ENCODE measurements at places on chromosomes 12 and 14.

GRCh38 chr14:20970647-20970982 is 15.3 kb downstream of the RNASE2 start:
- no peak for DNase-seq

DNA sequence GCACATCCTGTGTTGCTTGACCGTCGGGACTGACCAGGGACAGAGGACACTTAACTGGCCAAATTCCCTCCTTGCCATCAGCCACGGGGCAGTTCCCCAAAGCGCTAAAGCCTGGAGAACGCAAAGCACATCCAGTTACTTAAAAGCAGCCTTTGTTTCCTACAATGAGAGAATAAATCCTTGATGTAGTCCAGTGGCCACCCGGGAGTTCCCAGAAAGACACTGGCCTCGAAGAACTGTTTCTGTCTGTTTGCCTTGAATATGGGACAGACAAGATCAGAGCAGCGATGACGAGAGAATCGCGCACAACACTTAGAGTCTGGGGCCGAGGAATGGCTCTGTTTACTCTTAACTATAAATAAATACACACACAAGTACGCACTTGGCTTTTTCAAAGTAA is 102.2 kb downstream of the TNFAIP2 start:
- DNase-seq = no peak

GRCh38 chr12:8145754-8146441 is 10.9 kb upstream of the ZNF705A start:
- peak; percentile 63 for DNase-seq

- DNase-seq = no peak
Measured at GRCh38 chr14:68229423-68230100, 410.0 kb downstream of the RAD51B start.

GRCh38 chr14:23605931-23606585 is 27.5 kb upstream of the JPH4 start:
- no peak for DNase-seq

Measured in cerebellar cortex (tissue), 1 donor.